Ovary (tissue), 10 donors: ENCODE measurements at places on chromosomes 3 and 15. TPM values are rescaled to one million over a fixed set of nuclear protein-coding genes. Genes with fewer than 3 reads are reported as not detected.

The PP2D1 gene
- not detected for total RNA-seq

The SPPL2A gene
- total RNA-seq, result 48.7 TPM

GRCh38 chr3:100496711-100497261, 4.4 kb downstream of the TMEM45A start:
- no peaks in the 10 kb centered on the region for H3K36me3 ChIP-seq
- H3K4me1 ChIP-seq, result no peaks in the 10 kb centered on the region
- H3K27me3 ChIP-seq, result no peaks in the 10 kb centered on the region
- no peak overlapping the region for H3K27ac ChIP-seq
- H3K4me3 ChIP-seq, result no peak overlapping the region

The HLTF gene
- total RNA-seq, result 19.8 TPM

DNA sequence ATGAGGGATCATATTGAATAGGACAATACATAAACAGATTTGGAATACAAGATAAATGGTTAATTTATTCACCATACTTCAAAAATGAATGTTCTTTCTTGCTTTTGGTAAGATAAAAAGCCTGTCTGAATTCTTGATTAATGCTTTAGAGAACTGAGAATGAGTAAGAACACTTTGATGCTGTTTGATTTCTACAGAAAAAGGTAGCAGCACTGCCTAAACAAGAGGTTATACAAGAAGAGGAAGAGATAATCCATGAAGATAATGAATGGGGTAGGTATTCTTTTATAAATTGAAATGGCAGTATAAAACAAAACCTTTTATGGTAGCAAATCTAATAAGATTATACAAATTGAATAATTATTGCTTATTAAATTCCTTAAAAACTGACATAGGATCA, 15.3 kb downstream of the UBA5 start:
- H3K27me3 ChIP-seq, result no peaks in the 10 kb centered on the region
- H3K36me3 ChIP-seq, result no peaks in the 10 kb centered on the region
- no peaks in the 10 kb centered on the region for H3K4me1 ChIP-seq
- no peak overlapping the region for H3K27ac ChIP-seq

DNA sequence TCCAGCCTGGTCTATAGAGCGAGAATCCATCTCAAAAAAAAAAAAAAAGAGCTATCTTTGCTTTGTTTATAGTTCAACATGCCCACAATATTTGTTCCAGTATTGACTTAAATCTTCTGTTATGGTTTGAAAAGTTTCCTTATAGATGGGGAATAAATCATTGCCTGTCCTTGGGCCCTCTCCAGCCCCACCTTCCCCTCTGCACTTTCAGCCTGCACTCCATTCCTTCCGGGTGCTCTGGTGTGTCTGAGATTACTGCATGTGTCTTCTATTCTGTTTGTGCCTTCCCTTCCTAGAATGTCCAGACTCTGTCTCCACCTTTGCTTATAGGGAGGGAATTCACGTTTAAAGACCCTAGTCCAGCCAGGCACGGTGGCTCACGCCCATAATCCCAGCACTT, 25.2 kb upstream of the GPX1 start:
- DNase-seq, result no peak
- no peak overlapping the region for H3K27ac ChIP-seq
- no peak overlapping the region for H3K4me3 ChIP-seq
- no peaks in the 10 kb centered on the region for H3K27me3 ChIP-seq
- no peaks in the 10 kb centered on the region for H3K36me3 ChIP-seq

DNA sequence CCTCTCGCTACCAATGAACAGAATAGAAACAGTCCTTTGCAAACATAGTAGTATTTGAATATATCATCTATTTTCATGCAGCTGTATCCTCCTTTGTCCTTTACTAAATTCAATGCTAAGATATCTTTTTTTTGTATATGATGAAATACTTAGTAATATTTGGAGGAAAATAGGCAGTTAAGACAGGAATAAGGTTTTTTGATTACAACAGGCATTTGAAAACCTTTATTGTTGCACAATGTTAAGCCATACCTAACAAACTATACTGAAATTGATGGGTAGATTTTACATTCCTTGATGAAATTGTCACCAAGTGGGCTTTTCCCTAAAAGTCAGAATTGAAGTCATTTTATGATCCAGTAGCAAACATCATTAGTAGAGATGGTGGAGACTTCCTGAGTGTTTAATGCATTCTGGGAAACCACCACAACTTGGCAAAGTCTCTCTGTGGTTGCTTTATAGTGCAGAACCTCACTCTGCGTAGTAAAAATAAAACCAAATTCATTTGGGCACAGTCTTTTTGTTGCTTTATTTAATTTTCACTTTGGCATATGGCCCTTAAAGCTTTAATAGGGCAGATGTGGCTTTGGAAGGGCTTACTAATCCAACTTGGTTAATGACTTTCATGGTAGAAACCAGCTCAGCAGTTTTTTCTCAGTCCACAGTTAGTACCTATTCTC, 216.0 kb downstream of the DIPK2A start:
- H3K27ac ChIP-seq, result no peak overlapping the region
- DNase-seq, result no peak
- no peaks in the 10 kb centered on the region for H3K4me1 ChIP-seq
- no peaks in the 10 kb centered on the region for H3K36me3 ChIP-seq
- H3K4me3 ChIP-seq, result no peak overlapping the region

GRCh38 chr15:58536414-58536813, 104.6 kb downstream of the LIPC start:
- no peaks in the 10 kb centered on the region for H3K36me3 ChIP-seq
- no peaks in the 10 kb centered on the region for H3K4me1 ChIP-seq
- no peak overlapping the region for H3K27ac ChIP-seq
- H3K27me3 ChIP-seq, result no peaks in the 10 kb centered on the region

GRCh38 chr15:75836959-75837334, 6.3 kb upstream of the UBE2Q2 start:
- no peak for DNase-seq
- no peaks in the 10 kb centered on the region for H3K36me3 ChIP-seq
